Muscle of arm (tissue), 14 donors: ENCODE measurements at places on chromosomes 2 and 18. TPM values are rescaled to one million over a fixed set of nuclear protein-coding genes. Genes with fewer than 3 reads are reported as not detected.

Gene MTCL1
- 26.2 TPM for polyA plus RNA-seq

Gene TUBB8B
- polyA plus RNA-seq, result not detected

Gene BCL2
- 14.8 TPM for polyA plus RNA-seq

Gene BOLL
- 2.5 TPM for polyA plus RNA-seq

Gene SERPINB10
- 0.32 TPM for polyA plus RNA-seq

Gene C2orf72
- polyA plus RNA-seq, result 0.53 TPM

Gene RBKS
- 1.2 TPM for polyA plus RNA-seq

Gene CCDC68
- 0.28 TPM for polyA plus RNA-seq

Gene FEV
- not detected for polyA plus RNA-seq

Gene CYRIA
- 6.6 TPM for polyA plus RNA-seq

Gene EFEMP1
- polyA plus RNA-seq, result 68.9 TPM

Gene TBC1D8
- polyA plus RNA-seq, result 18.9 TPM

Gene SOWAHC
- 6.9 TPM for polyA plus RNA-seq

Gene FSIP2
- not detected for polyA plus RNA-seq

Gene UGT1A10
- not detected for polyA plus RNA-seq

Gene GAREM1
- polyA plus RNA-seq, result 11.5 TPM

Gene FOXD4L1
- 1.9 TPM for polyA plus RNA-seq

Gene IGFBP2
- 194 TPM for polyA plus RNA-seq
